ENCODE measurements at places on chromosomes 4 and X.

GRCh38 chr4:6225469-6225868 lies 25.1 kb upstream of the JAKMIP1 start:
- no peak for DNase-seq

DNA sequence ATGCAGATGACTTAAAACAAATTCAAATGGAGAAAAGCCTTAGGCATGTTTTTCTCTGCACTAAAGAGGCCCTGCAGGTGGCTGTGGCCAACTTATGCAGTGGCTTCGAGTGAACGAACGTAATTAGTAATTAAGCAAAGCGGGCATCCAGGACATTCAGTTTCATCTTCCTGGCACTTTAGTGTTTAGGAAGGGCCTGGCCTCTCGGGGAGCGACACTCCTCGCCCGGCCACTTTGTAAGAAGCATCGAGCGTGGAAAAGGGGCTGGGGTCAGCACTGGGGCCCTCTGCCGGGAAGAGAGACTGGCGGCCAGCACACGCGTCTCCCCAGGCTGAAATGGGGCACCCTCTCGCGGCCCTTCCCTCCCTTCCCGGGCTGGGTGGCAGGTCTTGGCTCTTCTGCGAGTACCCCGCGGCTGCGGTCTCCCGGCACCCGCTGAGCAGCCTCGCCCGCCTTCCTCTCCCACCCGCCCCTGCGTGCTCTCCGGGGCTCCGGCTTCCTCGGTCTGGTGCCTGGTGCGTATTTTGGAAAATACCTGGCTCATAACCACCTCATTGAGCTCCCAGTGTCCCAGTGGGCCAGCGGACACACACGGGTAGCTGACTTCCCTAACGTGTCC lies 677 bp upstream of the CYP4V2 start:
- no peak for DNase-seq

GRCh38 chr4:168398188-168398587 lies 79.6 kb upstream of the DDX60 start:
- no peak for DNase-seq

DNA sequence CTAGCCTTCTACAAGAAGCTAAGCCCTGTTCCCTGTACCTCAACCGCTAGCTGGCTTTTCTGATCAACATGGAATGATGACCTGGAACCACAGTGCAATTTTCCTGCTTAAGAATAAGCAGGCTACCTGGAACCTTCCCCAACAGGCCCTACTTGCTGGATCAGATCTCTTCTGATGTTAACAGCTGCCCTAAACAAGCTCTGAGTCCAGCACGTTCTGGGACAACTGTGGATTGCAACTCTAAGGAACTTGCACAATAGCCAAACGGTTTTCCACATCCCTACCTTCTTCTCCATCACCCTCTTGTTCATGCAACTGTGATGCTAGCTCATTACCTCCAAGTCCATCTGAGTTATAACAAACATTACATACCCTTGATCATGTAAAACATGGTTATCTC lies 19.8 kb downstream of the ATP8A1 start:
- DNase-seq: no peak

DNA sequence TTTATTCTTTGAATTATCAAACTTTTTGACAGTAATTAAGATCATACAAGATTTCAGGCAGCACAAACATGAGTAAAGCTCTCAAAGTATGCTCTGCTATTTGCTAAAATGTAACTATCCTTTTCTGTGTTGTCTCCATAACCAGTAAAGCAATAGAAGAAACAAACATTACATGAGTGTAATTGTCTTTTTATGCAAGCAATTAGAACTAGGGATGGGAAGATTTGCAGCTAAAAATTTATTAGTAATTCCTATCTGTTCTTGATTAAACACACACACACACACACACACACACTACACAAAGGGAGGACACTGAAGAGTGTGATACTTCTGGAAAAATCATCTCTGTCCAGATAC lies 512.9 kb downstream of the FAT4 start:
- DNase-seq: no peak

GRCh38 chr4:27318740-27319139 lies 458.1 kb downstream of the STIM2 start:
- DNase-seq: no peak

- no peak for DNase-seq
Measured at GRCh38 chr4:8591626-8592365, 769 bp upstream of the CPZ start.

DNA sequence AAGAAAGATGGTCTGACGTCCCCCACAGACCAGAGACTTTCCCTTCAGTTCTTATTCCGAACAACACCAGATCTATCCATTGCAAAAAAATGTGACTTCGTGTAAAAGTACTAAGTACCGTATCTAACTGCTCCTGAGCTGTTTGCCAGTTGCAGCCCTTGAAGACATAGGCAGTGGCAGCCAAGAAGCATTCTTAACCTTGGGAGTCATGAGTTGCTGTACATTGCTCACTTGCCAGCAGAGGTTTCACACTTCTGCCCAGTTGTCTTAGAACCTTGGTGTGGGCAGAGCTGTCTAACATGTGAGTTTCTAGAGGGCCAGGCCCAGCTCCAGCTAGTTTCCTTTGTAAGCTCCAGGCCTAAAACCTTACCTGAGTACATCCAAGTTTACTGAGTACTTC lies 10.5 kb upstream of the CHRDL1 start:
- DNase-seq: no peak

- no peak for DNase-seq
Measured at GRCh38 chr4:89373394-89373793, 65.8 kb upstream of the GPRIN3 start.

- DNase-seq: no peak
Measured at GRCh38 chr4:94766856-94767255, 9.1 kb downstream of the BMPR1B start.

GRCh38 chr4:81366779-81367178 lies 104.9 kb downstream of the RASGEF1B start:
- no peak for DNase-seq

DNA sequence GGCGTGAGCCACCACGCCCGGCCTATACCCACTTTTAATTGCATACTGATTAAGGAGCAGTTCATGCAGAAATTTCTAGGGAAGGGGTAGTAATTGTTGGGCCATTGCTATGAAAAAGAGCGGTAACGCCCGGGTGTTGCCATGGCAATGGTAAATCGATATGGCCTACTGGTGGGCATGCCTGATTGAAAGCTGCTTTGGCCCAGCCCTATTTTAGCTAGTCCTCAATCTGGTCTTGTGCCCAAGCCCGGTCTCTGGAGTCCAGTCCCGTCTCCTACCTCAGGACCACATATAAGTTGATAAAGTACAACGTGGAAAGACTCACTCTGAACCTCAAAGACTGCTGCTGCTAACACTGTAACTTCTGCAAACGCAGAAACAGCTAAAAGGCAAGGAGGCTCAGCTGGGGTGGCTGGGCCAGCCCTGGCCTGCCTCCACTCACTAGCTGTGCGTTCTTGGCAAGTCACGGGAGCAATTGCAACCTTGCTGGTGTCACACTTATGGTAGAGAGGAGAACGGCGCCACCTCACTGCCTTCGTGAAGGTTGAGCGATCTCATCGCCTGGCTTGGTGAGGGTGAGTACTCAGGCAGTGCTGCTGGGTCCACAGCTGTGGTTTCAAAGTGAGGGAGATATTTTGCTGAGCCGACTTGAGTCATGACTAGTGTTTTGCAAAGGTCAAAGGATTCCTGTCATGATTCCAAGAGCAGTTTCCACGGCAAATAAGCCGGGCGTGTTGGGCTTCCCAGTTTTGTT lies 57.0 kb upstream of the GRPEL1 start:
- peak; percentile 26 for DNase-seq

All from omental fat pad (tissue), 4 donors.